GM12892 (cell line): ENCODE measurements at places on chromosomes 5 and 9.

DNA sequence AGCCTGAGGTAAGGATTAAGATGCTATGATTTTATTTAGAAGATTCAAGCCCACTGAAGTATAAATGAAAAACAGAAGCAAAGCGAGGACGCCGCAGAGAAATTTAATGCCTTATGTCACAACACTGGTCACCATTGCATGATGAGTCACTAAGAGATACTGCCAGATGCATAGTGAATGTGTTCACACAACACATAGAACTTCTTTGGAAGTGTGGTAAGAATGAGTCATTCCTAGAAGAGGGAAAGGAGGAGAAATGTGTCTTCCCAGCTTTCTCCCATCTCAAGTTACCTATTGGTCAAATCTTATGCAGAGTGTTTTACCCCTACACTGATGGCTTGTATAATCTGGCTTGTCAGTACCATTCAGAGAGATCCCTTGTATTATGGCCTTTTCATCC lies 465.3 kb upstream of the ARRDC3 start:
- DNase-seq, result no peak

GRCh38 chr5:111119856-111120255 lies 27.7 kb downstream of the WDR36 start:
- DNase-seq, result no peak

GRCh38 chr5:150243590-150243989 lies 46.0 kb downstream of the CAMK2A start:
- DNase-seq, result no peak

DNA sequence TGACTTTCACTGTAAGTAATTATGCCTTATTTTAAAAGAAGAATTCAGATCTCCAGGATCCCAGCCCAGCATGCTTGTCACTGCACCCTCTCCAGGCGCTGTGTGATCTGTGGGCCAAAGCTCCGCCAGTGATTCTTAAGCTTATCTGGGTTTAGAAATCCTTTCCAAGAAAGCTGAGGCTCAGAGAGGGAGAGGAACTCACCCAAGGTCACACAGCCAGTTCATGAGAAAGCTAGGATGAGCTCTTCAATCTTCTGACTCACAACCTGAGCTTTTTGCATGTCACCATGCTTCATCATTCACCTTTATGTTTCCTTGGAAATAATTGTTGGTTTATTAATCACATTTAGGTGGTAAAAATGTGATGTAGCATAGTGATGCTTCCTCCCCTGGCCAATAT lies 136.6 kb upstream of the HAND1 start:
- no peak for DNase-seq

DNA sequence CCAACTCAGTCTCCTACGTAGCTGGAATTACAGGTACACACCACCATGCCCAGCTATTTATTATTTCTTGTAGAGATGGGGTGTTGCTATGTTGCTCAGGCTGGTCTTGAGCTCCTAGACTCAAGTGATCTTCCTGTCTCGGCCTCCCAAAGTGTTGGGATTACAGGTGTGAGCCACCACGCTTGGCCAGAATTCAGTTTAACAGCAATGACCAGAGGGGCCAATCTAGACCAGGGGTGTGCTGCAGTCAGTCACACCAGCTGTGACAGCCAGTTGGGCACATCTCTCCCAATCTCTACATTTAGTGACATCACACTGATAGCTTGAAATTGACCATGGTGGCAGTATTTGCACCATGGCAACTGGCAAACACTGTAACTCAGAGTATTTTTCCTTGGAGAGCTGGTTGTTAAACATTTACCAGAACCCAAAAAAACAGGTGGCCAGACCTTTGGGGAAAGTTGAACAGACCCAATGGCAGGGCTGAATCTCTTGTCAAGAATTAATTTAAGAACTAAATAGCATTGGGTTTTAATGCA lies 67.7 kb upstream of the UBTD2 start:
- DNase-seq, result no peak

GRCh38 chr5:112338681-112339337 lies 80.3 kb downstream of the EPB41L4A start:
- DNase-seq, result no peak

- no peak for DNase-seq
These were observed 355.8 kb upstream of the SMARCA2 start for GRCh38 chr9:1659363-1659690.

DNA sequence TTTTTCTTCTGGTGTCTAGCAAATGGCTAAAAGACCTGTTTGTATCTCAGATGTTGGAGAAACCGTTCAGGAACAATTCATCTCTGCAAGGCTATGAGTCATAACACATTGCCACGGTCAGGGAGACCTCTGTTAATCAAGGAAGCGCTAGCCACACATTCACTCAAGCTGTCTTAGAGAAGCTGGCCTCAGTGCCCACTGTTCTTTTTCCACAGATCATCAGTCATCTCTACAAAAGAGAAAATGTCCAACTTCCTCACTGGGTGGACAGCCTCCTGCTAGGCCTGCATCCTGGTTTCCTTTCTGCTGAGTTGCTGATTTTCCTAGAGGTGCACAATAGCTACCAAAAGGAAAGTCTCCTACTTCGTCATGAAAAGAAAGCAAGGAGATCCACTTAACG lies 360.5 kb downstream of the BNC2 start:
- DNase-seq, result no peak

DNA sequence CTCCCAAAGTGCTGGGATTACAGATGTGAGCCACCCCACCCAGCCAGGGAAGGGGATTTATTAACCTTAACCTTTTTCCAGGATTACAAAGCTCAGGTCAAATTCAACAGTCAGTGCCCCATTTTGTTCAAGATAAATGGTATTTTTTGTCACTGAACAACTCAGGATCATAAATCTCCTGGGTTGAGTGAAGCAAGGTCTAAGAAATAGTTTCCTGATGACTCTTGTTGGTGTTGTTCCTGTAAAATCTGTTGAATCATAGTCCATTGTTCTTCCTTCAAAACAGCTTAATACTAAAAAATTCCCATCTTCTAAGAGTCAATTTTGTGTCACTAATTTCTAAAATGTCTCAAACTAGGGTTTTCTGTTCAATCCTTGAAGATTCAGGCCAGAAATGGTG lies 33.9 kb upstream of the JMY start:
- no peak for DNase-seq

DNA sequence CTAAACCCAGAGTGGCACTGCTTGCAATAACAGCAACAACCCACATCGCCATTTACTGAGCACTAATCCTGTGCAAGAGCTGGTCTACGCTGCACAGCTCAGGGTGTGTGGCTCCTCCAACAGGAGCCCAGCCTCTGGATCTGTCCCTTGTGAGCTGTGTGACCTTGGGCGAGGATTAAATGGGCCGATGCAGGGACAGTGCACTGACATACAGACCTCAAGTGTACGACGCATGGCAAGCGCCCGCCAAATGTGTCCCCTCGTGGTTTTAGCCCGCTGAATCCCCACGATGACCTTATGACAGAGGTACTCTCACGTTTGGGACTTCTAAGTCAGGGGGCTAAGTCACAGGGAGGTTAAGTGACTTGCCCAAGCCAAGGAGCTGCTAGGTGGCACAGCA lies 130.3 kb upstream of the RAPGEF1 start:
- DNase-seq, result no peak

DNA sequence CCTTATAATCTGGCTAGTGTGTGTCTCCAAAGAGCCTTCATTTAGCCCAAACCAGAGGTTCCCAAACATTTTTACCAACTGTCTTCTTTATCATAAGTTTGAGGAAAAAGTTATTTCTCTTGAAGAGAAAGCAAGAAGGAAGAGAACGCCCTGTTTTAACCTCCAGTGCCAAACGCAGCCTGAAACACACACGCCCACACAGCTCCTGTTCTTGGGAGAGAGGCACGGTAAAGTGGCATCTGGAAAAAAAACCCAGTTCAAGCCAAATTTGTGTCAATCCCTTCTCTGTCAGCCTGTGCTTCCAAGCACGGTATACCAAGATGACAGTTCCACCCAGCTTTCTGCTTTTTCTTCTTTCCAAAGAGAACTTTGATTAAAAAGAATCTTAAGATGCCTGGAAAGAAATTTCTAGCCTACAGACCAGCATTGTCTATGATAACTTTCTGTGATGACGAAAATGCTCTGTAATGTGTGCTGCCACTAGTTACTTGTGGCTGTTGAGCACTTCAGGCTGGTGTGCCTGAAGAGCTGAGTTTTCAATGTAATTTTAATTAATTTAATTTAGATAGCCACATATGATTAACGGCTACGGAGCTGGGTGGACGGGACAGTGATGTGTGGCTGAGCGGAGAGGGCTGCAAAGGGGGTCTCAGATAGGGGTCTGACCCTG lies 62.3 kb downstream of the ACER2 start:
- no peak for DNase-seq

GRCh38 chr5:162128117-162128516 lies 60.5 kb downstream of the GABRG2 start:
- DNase-seq, result no peak

GRCh38 chr5:155015239-155015638 lies 1.7 kb downstream of the KIF4B start:
- DNase-seq, result no peak

- no peak for DNase-seq
These were observed 61.6 kb downstream of the SETX start for GRCh38 chr9:132293145-132293721.

- no peak for DNase-seq
These were observed 47.7 kb downstream of the ATG10 start for GRCh38 chr5:82019342-82020138.

DNA sequence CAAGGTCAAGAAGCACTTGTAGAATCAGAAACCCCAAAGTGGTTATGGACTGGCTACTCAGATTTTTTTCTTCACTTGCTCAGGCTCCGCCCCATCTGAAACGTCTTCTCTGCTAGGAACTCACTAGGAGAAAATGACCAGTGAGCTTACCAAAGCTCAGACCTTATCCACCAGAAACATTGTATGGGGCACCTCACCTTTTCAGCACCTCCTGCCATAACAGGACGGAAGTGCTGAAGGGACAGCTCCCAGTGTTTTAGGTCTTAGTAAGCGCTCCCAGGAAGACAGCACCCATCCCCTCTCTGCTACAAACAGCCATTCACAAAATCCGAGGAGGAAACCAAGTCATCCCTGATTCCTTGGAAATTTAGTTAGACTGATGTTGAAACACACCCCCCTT lies 1.2 kb upstream of the GABRA1 start:
- no peak for DNase-seq

DNA sequence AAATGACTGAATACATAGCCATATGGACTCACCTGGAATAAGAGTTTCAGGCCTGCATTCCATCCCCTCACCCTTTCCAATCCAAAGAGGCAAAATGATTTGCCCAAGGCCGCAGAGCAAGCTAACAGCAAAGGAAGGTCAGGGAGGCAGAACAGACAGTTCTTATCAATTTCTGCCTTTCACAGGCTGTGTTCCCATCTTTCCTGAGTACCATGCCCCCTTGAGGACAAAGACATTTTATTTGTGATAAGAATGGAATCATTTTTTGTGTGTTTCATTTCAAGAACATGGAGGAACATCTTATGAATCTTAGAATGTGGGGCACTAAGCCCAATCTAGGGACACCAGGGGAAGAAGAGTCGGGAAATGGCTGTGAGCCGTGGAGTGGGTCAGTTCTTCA lies 13.9 kb downstream of the LHFPL2 start:
- no peak for DNase-seq

GRCh38 chr9:37911271-37911681 lies 7.3 kb upstream of the SLC25A51 start:
- no peak for DNase-seq

- no peak for DNase-seq
These were observed 1543.4 kb downstream of the EFNA5 start for GRCh38 chr5:106127341-106127781.

DNA sequence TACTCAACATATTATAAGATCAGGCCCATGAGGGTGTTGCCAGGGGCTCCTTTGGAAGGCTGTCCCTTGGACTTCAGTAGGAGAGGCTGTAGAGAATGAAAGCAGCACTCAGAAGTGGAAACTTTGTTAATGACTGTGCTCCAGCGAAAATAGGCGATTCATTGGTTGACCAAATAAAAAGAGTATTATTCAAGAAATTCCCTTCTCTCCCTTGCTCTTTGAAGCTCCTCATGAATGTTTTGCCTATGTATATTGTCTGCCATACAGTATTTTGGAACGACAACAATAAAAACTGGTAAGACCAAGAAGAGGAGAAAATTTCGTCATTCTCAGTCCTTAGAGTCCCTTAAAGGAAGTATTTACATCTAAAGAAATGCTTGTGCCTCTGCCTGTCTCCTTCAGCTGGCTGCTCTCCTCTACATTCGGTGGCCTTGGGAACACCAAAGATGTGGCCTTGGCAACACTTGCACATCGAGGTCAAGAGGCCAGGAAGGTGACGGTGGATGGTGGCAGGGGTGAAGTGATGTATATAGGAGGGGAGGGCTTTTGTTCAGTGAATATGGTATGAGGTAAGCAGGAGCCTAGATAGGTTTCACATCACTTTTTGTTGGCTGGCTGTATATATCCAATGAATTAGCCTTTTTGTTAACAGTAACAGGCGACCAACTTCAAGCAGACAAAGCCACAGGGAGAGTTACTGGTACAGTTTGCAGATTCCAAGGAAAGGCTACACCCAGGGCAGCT lies 95.0 kb upstream of the ACTBL2 start:
- no peak for DNase-seq

GRCh38 chr5:109951348-109951747 lies 261.6 kb downstream of the MAN2A1 start:
- no peak for DNase-seq

- DNase-seq, result no peak
These were observed 1.2 kb upstream of the PIGO start for GRCh38 chr9:35097573-35097972.
